ENCODE measurements at places on chromosomes 13 and 19.

GRCh38 chr19:8305798-8306197 lies 2.4 kb downstream of the CD320 start:
- no peak for DNase-seq

DNA sequence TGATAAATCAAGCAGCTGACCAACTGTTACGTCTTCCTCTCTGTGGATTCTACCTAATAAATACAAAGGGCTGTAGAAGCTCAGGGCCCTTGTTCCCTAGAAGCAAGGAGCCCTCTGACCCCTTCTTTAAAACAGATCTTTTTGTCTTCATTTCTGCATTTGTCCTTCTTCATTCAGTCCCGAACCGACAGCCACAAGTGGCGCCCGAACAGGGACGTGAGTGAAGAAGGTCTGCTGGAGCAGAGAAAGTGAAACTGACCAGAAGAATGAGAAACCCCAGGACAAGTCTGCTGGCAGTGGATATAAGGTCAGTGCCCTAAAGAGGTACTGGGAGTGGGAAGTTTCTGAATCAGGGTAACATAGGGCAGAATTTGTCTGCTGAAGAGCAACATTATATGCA lies 13.1 kb downstream of the ZNF773 start:
- peak; percentile 10 for DNase-seq

- DNase-seq: no peak
Observed at GRCh38 chr13:114124921-114125320, 7.5 kb downstream of the RASA3 start.

DNA sequence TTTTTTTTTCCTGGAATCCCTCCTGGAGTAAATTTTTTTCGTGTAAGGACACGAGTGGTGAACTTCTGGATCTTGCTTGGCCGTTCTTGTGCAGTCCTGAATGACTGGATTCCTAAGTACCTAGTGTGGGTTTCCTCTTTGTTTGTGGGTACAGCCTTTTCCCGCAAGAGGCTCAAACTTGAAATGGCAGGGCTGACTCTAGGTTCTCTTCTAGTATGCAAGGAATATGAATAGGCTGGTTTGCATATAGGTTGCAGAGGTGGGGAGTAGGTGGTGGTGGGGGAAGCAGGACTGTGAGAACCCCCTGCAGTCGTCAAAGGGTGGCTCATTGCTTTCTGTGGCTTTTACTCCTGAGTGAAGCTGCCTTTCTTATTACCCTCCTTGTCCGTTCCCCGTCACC lies 13.6 kb downstream of the UBAC2 start:
- no peak for DNase-seq

All from T47D (cell line).